Stimulated activated CD8-positive, alpha-beta memory T cell treated with anti-CD3 and anti-CD28 coated beads, Interleukin-2, amount 100 ng/mL, for 1 hour (primary cell): ENCODE measurements at places on chromosomes 16 and 17.

GRCh38 chr17:38885728-38886642 lies 16.1 kb downstream of the LASP1 start:
- DNase-seq: no peak

DNA sequence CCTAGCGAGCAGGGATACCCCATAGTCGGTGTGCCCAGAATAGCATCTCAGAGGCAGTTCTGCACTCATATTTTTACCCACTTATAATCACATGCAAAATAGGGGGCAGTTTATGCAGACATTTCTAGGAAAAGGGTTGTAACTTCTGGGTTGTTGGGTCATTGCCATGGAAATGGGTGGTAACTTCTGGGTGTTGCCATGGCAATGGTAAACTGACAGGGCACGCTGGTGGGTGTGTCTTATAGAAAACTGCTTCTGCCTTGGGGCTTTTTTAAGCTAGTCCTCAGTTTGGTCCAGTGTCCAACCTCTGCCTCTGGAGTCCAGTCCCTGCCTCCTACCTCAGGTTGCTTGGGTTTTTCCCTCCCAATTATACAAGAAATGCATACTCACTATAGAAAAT lies 7.4 kb upstream of the SPAG9 start:
- no peak for DNase-seq

- no peak for DNase-seq
Measured at GRCh38 chr17:82663381-82664275, 15.4 kb upstream of the WDR45B start.

DNA sequence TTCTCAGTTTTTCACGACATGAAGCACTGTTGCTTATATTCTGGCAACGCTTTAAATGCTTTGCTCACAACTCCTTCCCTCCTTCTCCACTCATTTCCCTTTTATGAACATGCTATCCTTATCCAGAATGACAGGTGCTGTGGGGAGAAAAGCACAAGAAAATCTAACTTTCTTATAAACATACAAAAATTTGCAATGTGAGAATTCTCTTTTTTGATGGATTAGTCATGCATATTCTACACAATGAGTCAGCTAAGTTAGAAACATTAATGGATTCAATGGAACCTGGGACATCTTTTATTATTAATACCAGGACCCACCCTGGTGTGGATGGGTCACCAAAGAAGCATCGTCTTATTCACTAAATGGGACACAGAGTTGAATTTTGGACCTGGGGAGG lies 234.6 kb upstream of the CDH5 start:
- no peak for DNase-seq

GRCh38 chr17:60383379-60383778 lies 8.6 kb downstream of the USP32 start:
- no peak for DNase-seq

DNA sequence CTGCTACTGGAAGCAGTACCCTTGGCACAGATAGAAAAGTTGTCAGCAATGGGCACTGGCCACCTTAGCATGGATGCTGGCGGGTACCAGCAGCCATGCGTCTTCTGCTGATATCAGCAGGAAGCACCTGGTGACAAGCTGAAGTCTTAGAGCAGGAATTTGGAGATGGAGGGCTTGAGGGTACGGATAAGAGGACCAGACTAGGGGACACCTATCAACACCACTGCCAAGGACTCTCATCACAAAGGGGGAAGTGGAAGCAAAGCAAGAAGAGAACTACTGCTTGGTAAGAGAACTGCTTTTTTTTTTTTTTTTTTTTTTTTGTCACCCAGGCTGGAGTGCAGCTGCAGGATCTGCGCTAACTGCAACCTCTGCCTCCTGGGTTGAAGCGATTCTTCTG lies 35.4 kb upstream of the LYRM9 start:
- DNase-seq: no peak

GRCh38 chr17:67629971-67630320 lies 87.8 kb upstream of the NOL11 start:
- no peak for DNase-seq

DNA sequence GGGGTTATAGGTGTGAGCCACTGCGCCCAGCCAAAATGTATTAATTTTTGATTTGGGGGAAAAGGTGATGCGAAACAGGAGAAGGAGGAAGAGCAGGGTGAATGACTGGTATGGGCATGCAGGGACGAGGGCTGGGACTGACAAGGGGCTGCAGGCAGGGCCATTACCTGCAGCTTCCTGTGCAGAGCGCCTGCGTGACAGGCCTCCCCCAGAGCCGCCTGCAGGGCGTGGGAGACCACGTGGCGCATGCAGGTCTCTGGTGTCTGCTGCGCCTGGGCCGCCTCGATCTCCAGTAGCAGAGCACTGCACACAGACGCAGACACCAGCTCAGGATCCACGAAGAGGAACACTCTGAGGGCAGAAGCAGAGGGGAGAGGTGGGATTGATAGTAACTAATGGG lies 32.4 kb downstream of the PIK3R6 start:
- no peak for DNase-seq

DNA sequence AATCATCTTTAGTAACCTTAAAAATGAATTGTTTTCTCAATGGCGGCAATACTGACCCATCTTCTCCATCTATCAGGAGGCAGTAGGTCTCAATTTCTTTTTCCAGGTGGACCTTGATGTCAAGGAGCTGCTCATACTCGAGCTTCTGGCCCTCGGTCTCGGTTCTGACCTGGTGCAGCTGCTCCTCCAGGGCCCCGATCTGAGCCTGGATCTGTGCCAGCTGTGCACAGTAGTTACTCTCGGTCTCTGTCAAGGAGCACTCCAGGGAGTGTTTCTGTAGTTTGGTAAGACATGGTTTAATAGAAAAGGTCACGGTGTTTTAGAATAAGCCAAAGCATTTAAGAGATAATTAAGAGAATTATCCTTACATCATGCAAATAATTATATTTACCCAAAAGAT lies 4.9 kb downstream of the KRT27 start:
- DNase-seq: no peak
